ENCODE measurements at places on chromosomes 4 and X.

DNA sequence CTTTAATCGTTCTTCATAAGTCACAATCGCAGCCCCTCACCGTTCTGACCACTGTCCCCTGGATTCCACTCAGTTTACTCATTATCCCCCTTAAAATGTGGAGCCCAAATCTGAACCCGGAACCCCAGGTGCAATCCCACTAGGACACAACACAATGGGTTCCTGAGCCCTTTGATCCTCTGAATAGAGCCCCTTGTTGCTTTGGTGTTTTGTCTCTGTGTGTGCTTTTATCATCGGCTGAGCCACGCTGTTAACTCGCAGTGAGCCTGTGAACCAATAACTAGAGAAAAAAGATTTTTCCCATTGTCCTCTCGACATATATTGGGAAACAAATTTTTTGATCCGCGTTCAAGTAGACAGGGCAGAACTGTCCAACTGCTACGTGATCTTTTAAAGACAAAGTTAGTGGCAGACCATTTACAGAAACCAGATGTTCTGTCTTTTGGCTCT, 617 bp upstream of the PDHA1 start:
- no peak for DNase-seq

- peak; percentile 26 for DNase-seq
Observed at GRCh38 chr4:16897991-16898827, at the start of gene LDB2. LDB2 (minus strand) TSS chr4:16898645.

- peak; percentile 53 for DNase-seq
Observed at GRCh38 chrX:123833387-123833786, 26.5 kb upstream of the XIAP start.

DNA sequence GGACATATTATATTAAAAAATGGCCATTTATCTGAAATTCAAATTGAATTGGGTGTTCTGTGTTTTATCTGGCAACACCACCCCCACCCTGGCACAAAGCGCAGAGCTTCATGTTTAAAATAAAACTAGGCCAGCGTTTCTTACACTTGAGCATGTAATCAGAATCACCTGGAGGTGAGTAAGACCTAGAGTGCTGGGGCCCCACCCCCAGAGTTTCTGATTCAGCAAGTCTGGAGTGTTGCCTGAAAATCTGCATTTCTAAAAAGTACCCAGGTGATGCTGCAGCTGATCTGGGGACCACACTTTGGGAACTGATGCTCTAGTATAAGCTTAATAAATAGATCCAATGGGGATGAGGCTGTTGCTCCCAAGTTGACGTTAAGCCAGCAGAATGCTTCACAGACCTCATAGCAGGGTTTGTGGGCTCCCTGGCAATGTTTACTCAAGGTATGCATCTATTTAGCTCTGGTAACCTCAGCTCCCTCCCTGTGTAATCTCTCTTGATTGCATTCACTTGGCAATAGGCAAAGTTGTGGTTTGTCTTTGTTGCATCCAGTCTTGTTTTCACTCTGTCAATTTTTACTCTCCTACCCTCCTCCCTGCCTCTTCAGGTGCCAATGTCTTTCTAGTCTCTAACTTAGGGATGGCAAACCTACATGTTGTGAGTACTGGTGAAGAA, 99.8 kb upstream of the TEX13D start:
- DNase-seq: no peak

- no peak for DNase-seq
Observed at GRCh38 chr4:158490629-158491028, 31.1 kb upstream of the RXFP1 start.

DNA sequence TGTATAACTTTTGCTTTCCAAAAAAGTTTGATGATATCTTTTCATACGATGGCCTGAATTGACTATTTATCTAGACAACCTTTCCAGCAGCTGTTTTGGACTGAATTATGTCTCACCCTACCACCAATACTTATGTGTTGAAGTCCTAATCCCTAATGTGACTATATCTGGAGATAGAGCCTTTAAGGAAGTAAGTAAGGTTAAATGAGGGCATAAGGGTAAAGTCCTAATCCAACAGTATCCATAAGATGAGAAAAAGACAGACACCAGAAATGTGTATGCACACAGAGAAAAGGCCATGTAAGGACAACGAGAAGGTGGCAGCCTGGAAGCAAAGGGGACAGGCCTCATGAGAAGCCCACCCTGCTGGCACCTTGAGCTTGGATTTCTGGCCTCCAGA, 86.6 kb upstream of the PPARGC1A start:
- no peak for DNase-seq

All from body of pancreas (tissue), 4 donors.